Activated naive CD4-positive, alpha-beta T cell treated with anti-CD3 and anti-CD28 coated beads, Interleukin-2, amount 50 U/mL, for 72 hours (primary cell): ENCODE measurements at places on chromosomes 2 and 18. TPM values are rescaled to one million over a fixed set of nuclear protein-coding genes. Genes with fewer than 3 reads are reported as not detected.

Gene SERPINB7
- total RNA-seq: not detected

Gene KCNS3
- not detected for total RNA-seq

Gene STAT1
- total RNA-seq: 510 TPM

Gene SIX2
- not detected for total RNA-seq

Gene TMEM247
- not detected for total RNA-seq

Gene NEB
- total RNA-seq: 0.31 TPM

Gene LOXHD1
- 0.10 TPM for total RNA-seq

Gene DNAH7
- total RNA-seq: not detected

Gene RFX8
- 1.9 TPM for total RNA-seq

Gene PLEK
- 1.4 TPM for total RNA-seq

Gene MTA3
- total RNA-seq: 30.1 TPM

Gene SLC19A3
- total RNA-seq: not detected

Gene DSG1
- total RNA-seq: not detected

Gene GKN2
- total RNA-seq: not detected

Gene CFC1
- not detected for total RNA-seq

Gene ZNF142
- 34.6 TPM for total RNA-seq

Gene GPAT2
- 19.8 TPM for total RNA-seq

Gene RGPD8
- 7.4 TPM for total RNA-seq

Gene CAPN14
- 1.2 TPM for total RNA-seq

Gene TCF23
- total RNA-seq: 0.07 TPM

Gene NPAS2
- 3.1 TPM for total RNA-seq

Gene CROCC2
- total RNA-seq: not detected

Gene CERKL
- not detected for total RNA-seq

Gene TFCP2L1
- 0.06 TPM for total RNA-seq

Gene FNDC4
- total RNA-seq: not detected

Gene MAP2
- 0.33 TPM for total RNA-seq

Gene PECR
- total RNA-seq: 25.4 TPM

Gene CD8B2
- 0.76 TPM for total RNA-seq

Gene CHN1
- total RNA-seq: 3.3 TPM

Gene TMEM200C
- total RNA-seq: not detected

Gene FER1L5
- total RNA-seq: not detected

Gene ITGA4
- 62.3 TPM for total RNA-seq

Gene AKAIN1
- total RNA-seq: not detected

Gene EPB41L3
- total RNA-seq: 5.4 TPM

Gene MROH2A
- total RNA-seq: not detected

Gene GALR1
- total RNA-seq: not detected
